ENCODE measurements at places on chromosomes 2 and 18. TPM values are rescaled to one million over a fixed set of nuclear protein-coding genes. Genes with fewer than 3 reads are reported as not detected.

Gene GALNT5
- not detected for total RNA-seq

Gene LOXHD1
- not detected for total RNA-seq

Gene ANKRD30B
- total RNA-seq, result not detected

Gene RFX8
- 2.0 TPM for total RNA-seq

Gene PJVK
- 0.80 TPM for total RNA-seq

Gene TEX51
- not detected for total RNA-seq

Gene OLA1
- total RNA-seq, result 167 TPM

Gene PIAS2
- total RNA-seq, result 36.9 TPM

Gene CCDC93
- 40.7 TPM for total RNA-seq

Gene FMNL2
- 53.6 TPM for total RNA-seq

Gene PCARE
- total RNA-seq, result not detected

Gene REEP1
- total RNA-seq, result 0.29 TPM

Gene XIRP2
- total RNA-seq, result under 0.01 TPM

Gene SERPINB4
- not detected for total RNA-seq

Gene ZNF516
- total RNA-seq, result 12.0 TPM

Gene ERICH2
- total RNA-seq, result not detected

Gene HOXD9
- not detected for total RNA-seq

Gene SP140
- not detected for total RNA-seq

Gene RIF1
- 109 TPM for total RNA-seq

Gene GPR17
- not detected for total RNA-seq

Gene HOXD12
- total RNA-seq, result not detected

Gene HMSD
- total RNA-seq, result 0.27 TPM

Gene SLC5A7
- not detected for total RNA-seq

Gene DYNAP
- not detected for total RNA-seq

Gene KCNJ13
- total RNA-seq, result not detected

Gene SCN3A
- not detected for total RNA-seq

Gene FARSB
- 41.6 TPM for total RNA-seq

Gene ACTG2
- total RNA-seq, result not detected

Gene BOLL
- not detected for total RNA-seq

Gene SP9
- not detected for total RNA-seq

Gene COBLL1
- total RNA-seq, result 30.2 TPM

Gene ZSWIM2
- total RNA-seq, result not detected
